ENCODE measurements at places on chromosomes 2 and 18. TPM values are rescaled to one million over a fixed set of nuclear protein-coding genes. Genes with fewer than 3 reads are reported as not detected.

Gene MTIF2
- 49.8 TPM for total RNA-seq

- DNase-seq = no peak
Observed at GRCh38 chr2:170218456-170218855, 40.5 kb downstream of the MYO3B start.

DNA sequence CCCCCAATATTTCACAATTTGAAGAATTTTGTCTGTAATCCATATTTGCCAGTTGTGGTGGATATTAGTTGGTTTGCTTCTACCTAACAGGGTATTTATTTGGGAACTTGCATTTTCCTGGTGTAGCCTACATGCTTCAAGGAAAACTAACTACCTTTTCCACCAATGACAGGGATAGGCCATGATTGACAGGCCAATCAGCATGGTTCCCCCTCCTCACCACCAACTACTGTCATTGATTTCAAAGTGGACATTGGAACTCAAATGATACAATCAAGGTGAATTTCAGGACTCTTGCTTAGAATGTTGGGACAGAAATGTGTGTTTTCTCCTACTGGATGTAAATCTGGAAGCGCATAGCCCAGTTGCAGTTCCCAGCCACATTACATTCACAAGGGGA lies 10.1 kb upstream of the TANC1 start:
- DNase-seq = no peak

DNA sequence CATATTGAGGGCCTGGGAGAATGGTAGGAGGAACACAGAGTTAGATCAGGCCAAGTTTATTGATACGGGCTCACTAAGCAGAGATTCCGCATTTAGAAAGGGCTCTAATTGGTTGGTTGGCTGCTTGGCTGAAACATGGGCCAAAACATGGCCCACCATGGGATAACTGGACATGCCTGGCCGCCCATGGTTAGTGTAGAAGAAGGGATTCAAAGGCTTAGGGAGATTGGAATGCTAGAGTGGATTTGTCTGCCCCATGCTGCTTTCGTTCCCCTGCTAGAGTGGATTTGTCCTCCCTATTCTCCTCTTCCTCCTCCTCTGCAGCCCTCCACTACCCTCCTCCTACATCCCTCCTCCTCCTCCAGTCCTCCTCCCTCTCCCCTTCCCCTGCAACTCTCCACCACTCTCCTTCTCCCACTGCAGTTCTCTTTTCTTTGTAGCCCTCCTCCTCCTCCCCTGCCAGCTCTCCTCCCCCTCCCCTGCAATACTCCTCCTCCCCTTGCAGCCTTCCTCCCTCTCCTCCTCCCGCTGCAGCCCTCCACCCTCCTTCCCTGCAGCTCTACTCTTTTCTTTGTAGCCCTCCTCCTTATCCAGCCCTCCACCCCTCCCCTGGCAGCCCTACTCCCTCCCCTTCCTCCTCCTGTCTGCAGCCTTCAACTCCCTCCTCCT lies 17.2 kb downstream of the BOK start:
- no peak for DNase-seq

Gene MTLN
- total RNA-seq = 35.7 TPM

Gene PJVK
- 2.6 TPM for total RNA-seq

GRCh38 chr2:230262246-230262645 lies 36.7 kb downstream of the SP140 start:
- DNase-seq = no peak

GRCh38 chr18:849021-849420 lies 37.0 kb upstream of the YES1 start:
- no peak for DNase-seq

- no peak for DNase-seq
Observed at GRCh38 chr2:152251211-152251610, 75.6 kb upstream of the STAM2 start.

DNA sequence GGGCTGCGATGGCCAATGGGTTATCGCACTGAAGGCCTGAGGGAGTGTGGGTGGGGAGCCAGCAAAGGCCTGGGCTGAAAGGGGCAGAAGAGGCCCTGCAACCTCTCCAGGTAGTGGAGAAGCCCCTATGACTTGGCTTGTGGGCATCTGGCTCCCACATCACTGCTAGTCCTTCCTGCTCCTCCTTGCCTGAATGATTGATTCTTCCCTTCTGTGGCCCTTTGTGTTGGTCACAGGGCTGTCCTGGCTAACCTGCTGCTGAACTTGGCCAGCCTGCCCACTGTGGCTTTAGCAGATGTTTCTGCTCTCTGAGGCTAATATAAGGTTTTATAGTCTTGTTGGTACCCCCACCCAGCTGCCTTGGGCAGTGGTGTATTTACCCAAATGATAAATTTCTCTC lies 136.2 kb upstream of the ALPP start:
- DNase-seq = no peak

Gene THUMPD2
- total RNA-seq = 15.8 TPM

Gene CNGA3
- not detected for total RNA-seq

- no peak for DNase-seq
Observed at GRCh38 chr2:103898561-103898960, 955.4 kb upstream of the POU3F3 start.

- no peak for DNase-seq
Observed at GRCh38 chr2:189783451-189783926, 650 bp downstream of the ORMDL1 start.

Gene RALB
- total RNA-seq = 42.8 TPM

Gene CAPN14
- total RNA-seq = not detected

Gene ABCB11
- 0.12 TPM for total RNA-seq

GRCh38 chr2:3756306-3756705 lies 52.9 kb downstream of the DCDC2C start:
- no peak for DNase-seq

- no peak for DNase-seq
Observed at GRCh38 chr2:37896319-37896718, 28.8 kb upstream of the RMDN2 start.
